HCT116 (cell line): ENCODE measurements at places on chromosomes 6 and 20.

- H3K27me3 ChIP-seq, result 0 out of 2 replicates have a peak, but pooled peaks cover 6% of the 10 kb centered on the region
- no peak overlapping the region for H3K4me3 ChIP-seq
- H3K4me1 ChIP-seq, result no peaks in the 10 kb centered on the region
Observed at GRCh38 chr6:72286911-72287311, 335.0 kb upstream of the KCNQ5 start.

DNA sequence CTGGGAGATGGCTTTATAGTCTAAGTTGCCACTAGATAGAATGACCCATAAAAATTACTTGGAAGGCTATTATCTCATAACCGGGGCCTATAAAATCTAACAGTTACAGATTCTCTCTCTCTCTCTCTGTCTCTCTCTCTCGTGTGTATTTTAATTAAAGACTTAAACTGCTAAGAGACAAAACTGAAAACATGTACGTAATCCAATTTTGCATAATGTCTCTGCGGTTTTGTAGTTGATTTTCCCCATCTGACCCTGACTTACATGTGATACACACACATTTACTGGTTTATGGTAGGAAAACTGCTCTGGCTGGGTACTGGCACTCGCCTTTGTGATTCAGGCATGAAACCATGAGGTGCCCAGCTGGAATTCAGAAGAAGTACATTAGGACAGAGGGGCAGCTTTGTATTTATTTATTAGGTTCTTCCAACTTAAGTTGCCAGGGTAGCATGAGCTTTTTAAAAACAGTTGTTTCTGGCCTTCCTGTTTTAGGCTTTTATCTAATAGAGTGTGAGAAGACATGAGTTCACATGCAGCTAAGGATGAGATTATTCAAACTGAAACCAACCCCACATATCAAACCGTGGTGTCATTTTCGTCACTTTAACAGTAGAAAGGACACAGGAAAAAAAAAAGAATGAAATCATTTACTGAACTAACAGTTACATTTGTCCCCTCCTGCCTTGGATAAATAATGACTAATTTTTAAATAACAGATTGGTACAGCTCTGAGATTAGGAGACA lies 182.5 kb downstream of the GMPR start:
- no peak for DNase-seq
- H3K36me3 ChIP-seq, result no peaks in the 10 kb centered on the region
- no peaks in the 10 kb centered on the region for H3K4me1 ChIP-seq
- H3K4me3 ChIP-seq, result no peak overlapping the region
- H3K27me3 ChIP-seq, result no peaks in the 10 kb centered on the region

DNA sequence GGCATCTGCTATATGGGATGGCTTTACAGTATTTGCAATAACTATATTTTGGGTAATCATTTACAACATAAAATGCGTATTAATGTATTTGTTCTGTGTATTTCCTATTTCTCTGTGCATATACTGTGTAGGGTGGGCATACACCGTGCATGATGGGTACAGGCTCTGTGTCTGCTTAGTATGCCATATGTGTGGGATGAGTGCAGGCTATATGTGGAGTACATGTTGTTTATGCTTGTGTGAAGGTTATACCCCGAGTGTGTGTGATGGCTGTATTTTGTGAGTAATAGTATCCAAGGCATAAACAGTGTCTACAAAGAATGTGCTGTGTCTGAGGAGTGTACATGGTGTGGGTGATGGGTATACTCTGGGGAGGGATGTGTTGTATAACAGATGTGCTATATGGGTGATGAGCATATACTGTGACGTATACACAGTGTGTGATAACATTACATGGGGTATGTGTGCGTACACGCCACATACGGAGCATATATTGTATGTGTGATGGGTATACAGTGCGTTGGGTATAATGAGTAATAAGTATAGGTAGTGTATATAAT lies 52.7 kb downstream of the CPXM1 start:
- DNase-seq, result no peak
- H3K4me3 ChIP-seq, result no peak overlapping the region
- no peaks in the 10 kb centered on the region for H3K27me3 ChIP-seq
- H3K27ac ChIP-seq, result no peak overlapping the region
- H3K4me1 ChIP-seq, result peaks cover 18% of the 10 kb centered on the region

DNA sequence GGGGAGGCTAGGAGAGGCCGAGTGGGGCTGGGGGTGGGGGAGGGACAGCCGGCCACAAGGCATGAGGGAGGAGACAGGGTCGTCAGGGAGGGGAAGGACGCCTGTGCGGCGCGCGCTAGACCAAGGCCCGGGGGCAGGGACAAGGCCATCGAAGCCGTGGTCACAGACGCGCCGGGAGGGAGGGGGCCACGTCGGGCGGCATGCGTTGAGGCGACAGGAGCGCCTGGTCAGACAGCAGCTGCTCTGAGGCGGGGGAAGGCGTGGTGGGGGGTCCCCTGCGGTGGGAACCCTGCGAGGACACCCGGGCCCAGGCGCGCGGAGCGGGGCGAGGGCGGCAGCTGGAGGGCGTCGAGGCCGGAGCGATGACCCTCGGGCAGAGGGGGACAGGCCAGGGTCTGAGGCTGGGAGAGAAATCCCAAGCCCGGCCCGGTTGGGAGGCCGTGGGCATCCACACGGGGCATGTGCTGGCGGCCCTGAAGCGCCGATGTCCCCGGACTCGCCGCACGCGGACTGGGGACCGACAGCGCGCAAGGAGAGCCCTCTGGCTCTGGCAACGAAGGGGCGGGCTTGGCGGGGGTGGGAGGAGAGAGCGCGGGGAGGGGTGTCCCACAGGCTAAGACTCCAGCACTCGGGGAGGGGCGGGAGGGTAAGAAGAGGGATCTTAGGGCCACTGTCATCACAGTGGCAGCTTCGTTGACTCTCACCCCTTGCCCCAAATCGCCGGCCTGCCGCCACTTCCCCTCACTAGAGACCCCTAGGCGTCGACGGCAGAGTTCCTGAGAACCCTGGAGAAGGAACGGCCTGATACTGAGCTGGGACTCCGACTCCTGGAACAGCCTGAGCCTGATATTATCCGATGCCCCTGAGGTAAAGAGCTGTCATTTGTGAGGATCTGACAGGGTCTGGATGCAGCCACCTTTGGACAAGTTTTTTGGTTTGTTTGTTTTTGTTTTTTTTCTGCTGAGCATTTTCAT lies 5.0 kb downstream of the TMEM239 start:
- no peak overlapping the region for H3K27ac ChIP-seq
- no peak overlapping the region for H3K4me3 ChIP-seq
- peaks cover 3% of the 10 kb centered on the region; the same call in 1 of the 2 replicates for H3K4me1 ChIP-seq
- H3K36me3 ChIP-seq, result no peaks in the 10 kb centered on the region
- no peak for DNase-seq
